Kidney glomerular epithelial cell (primary cell): ENCODE measurements at places on chromosomes 6 and 20.

- peak; percentile 78 for DNase-seq
These were observed 33.8 kb upstream of the PLCB4 start for GRCh38 chr20:9035126-9035525.

DNA sequence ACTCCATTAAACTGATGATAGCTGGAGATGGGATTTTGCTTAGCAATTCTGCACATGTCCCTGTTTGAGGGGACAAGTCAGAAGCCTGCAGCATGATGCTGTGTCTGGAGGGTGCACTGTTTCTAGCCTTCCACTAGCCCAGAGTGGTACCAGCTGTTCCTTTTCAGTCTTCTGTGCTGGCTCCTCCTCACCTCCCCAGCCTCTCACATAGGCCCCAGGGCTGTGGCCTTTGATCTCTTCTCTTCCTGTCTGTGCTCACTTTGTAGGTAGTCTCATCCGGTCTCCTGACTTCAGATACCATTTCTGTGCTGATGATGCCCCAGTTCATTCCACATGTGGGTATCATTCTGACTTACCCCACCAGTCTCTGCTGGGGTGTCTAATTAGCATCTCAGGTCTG, 126.3 kb downstream of the HIVEP1 start:
- no peak for DNase-seq

GRCh38 chr20:44785768-44786167, 24.6 kb downstream of the RIMS4 start:
- peak; percentile 13 for DNase-seq

GRCh38 chr6:135640449-135641111, 143.0 kb upstream of the AHI1 start:
- no peak for DNase-seq

DNA sequence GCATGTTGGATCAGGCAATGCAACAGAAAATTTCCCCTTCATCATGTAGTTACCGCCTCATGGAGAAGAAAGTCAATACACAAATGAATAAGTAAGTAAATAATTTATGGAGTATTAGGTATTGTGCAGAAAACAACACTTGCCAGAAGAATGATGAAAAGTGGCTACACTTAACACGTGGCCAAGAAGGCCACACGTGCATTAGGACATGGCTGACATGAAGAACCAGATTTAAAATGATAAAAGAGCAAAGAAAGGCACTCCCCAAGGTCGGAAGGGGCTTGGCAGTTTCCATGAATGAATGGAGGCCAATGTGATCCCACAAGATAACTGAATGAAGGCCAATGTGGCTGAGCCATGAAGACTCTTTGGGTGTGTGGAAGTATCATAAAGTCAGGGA, 447.2 kb downstream of the DOK5 start:
- no peak for DNase-seq

GRCh38 chr20:45211569-45212474, 5.0 kb downstream of the SEMG1 start:
- DNase-seq = no peak

GRCh38 chr6:117194978-117195377, 70.4 kb upstream of the VGLL2 start:
- DNase-seq = no peak

GRCh38 chr6:107531868-107532267, 42.0 kb downstream of the SOBP start:
- DNase-seq = no peak

DNA sequence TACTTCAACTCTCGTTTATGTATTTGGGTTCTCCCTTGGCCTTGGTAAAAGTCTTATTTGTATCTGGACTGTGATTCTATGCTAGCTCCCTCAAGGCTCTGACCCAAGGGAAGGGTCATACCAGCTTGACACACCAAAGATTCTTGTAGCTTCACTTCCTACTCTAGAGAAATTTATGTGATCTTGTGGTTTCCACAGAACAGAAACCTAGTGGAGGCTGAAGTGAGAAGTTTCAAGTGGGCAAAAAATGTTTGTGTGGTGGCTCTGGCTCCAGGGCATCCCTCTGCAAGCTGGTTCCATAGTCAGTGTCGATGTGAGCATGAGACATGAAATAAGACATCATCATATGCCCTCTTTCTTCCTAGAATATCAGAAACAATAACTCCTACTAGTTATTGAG, 48.1 kb upstream of the TNFRSF21 start:
- DNase-seq = no peak

- DNase-seq = no peak
These were observed 197.0 kb downstream of the DLL1 start for GRCh38 chr6:170093658-170094596.

- DNase-seq = peak; percentile 47
These were observed 1.1 kb downstream of the ACTL10 start for GRCh38 chr20:33667676-33668465.

DNA sequence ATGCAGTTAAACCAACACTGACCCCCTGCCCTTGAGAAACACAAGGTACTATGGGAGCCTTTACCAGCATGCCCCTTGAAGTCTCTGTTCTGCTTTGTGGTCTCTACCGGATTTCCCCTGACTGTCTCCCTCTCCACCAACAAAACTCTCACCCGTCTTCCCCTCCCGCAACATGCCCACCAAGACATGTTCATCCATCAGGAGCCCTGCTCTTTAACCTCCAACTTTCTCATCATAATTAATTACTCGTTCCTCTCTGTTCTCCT, 1.1 kb downstream of the ZNF165 start:
- DNase-seq = no peak

DNA sequence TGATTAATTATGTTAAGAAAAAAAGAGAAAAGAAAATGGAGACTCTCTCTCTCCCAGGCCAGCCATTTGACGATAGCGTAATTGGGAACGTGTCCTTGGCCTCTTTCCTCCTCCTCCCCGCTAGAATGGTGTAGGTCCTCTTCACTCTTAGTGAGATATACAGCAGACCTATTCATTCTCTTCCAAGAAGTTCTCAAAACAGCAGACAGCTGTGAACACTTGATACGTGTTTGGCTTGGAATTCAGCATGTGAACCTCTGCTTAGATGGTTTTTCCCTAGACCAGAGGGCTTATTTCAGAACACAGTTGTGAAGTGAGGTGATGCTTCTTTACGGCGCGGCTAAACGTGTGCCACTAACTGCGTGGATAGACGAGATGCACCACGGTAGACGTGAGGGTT, 32.6 kb upstream of the TULP4 start:
- DNase-seq = no peak

- no peak for DNase-seq
These were observed 16.6 kb downstream of the CTCFL start for GRCh38 chr20:57508381-57508780.

DNA sequence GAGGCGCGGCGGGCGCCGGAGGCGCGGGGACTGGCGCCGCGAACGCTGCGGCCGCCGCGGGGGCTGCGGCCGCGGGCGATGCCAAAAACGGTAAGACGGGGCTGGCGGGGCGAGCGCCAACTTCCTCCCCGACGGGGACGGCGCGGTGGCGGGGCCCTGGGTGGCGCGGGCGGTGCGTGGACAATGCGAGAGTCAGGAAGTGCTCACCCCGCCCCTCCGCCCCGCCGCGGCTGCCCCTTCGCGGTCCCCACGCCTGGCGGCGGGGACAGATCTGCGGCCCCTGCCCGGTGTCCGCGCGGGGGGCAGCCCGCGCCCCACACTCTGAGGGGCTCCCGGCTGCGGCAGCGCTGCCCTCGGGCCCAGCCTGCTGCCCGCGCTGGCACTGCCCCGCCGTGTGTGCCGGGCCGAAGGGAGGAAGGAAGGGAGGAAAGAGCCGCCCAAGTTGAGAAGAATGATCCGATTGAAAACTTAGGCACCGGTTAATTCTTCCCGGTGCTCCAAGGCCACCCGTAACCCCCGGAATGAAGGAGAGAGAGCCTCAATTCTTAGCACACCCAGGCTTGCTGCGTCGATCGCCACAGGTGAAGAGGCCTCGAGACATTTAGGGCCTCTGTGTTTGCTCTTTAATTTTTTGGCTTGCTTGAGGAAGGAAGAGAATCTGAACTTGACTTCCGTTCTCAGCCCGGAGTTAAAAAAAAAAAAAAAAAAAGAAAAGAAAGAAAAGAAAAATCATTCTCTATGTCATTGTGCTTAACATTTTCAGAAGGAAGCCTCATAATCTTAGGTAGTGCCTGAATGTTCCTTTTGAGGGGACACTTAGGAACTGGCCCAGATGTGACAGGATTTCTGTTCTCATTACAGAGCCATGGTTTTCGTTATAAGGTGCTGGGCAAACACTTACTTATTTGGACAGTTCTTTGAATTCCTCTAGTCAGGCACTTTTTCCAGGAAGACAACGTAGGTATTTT, 982 bp downstream of the HECA start:
- DNase-seq = no peak

DNA sequence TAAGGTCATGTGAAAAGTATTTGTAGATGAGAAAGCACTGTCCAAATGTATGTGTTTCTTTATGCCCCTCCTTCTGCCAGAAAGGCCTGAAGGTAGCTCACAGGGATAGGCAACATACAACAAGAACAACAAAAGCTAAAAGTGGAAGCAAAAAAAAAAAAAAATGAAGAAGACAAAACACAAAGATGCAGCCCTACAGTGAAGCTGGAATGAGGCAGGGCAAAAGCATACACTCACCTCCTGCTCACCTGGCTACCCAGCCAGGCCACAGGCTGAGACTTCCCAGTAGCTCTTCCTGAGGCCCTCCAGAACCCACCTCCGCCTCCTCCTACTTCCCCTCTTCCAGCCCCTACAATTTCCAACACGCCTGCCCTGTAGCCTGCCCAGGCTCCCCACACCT, 2.4 kb downstream of the UNC5CL start:
- DNase-seq = no peak

GRCh38 chr6:129440691-129441090, 269.3 kb downstream of the ARHGAP18 start:
- no peak for DNase-seq

- DNase-seq = no peak
These were observed 36.6 kb upstream of the VSX1 start for GRCh38 chr20:25118529-25118928.

- no peak for DNase-seq
These were observed at the start of gene ECT2L for GRCh38 chr6:138795809-138796603. TSS of gene ECT2L (plus strand) at chr6:138796087. CDS start at chr6:138813275, 17,188 bp downstream.

GRCh38 chr6:127458817-127459216, 372 bp downstream of the KIAA0408 start:
- no peak for DNase-seq

GRCh38 chr6:169527306-169527705, 174.5 kb downstream of the WDR27 start:
- DNase-seq = no peak

DNA sequence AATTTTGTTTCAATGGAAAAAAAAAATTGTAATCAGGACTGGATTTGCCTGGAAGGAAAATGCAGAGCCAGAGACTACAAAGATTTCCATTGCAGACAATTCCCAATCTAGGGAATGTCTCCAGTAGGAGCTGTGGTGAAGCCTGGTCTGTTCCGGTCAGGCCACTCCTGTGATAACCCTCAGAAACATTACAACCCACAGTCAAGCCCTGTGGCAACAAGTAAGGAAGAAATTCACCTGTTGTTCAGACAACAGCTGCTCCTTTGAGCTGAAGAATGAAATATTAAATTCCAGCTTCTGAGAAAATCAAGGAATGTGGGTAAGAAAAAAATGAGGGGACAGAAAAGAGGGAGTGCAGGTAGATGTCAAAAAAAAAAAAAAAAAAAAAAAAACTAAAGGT, 8.0 kb downstream of the PRKN start:
- DNase-seq = no peak
